Left lung (tissue), 14 donors: ENCODE measurements at places on chromosomes 4 and X. TPM values are rescaled to one million over a fixed set of nuclear protein-coding genes. Genes with fewer than 3 reads are reported as not detected.

GRCh38 chrX:54509400-54509799 lies 13.4 kb upstream of the FGD1 start:
- no peak for DNase-seq

DNA sequence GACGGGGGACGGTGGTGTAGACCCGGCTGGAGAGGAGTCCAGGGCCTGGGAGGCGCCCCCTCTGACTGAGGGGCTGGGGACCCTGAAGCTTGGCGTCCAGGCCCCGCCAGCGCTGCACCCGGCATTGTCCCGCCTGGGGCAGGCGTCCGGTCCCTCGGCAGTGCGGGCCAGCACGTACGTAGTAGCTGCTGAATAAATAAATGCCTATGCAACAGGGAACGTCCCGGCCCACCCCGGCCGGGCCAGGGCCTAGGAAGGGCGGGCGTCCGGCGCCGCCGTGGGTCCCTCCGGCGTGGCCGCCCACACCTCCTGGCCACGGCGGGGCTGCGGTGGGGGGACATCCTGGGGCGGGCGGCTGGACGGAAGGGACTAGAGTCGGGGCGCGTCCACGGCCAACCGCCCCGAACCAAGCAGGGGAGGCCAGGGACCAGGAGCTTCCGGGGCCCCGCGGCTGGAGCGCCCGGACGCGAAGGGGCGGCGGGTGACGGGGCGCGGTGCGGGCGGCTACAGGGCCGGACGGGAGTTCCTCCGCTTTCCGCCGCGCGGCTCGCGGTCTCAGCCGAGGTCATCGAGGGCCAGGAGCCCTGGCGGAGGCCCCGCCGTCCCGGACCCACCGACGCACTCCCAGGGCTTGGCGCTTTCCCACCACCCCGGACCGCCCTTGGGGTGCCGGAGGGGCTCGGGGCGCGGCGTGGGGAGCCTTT lies 886 bp upstream of the WWC2 start:
- DNase-seq = peak; percentile 61

GRCh38 chrX:133637765-133638164 lies 222.5 kb upstream of the GPC4 start:
- DNase-seq = no peak

- no peak for DNase-seq
Measured at GRCh38 chr4:56252561-56253152, 134.6 kb downstream of the AASDH start.

GRCh38 chr4:140679576-140679975 lies 76.6 kb downstream of the TBC1D9 start:
- no peak for DNase-seq

- DNase-seq = peak; percentile 65
Measured at GRCh38 chrX:154734061-154734781, 16.7 kb downstream of the GAB3 start.

Gene FAM149A
- 30.1 TPM for polyA plus RNA-seq

Gene ATP2B3
- polyA plus RNA-seq = 0.21 TPM

Gene ZNF630
- 3.9 TPM for polyA plus RNA-seq

Gene TSPAN6
- 102 TPM for polyA plus RNA-seq

Gene S100P
- 5.4 TPM for polyA plus RNA-seq
